ENCODE measurements at places on chromosomes 6 and 20.

DNA sequence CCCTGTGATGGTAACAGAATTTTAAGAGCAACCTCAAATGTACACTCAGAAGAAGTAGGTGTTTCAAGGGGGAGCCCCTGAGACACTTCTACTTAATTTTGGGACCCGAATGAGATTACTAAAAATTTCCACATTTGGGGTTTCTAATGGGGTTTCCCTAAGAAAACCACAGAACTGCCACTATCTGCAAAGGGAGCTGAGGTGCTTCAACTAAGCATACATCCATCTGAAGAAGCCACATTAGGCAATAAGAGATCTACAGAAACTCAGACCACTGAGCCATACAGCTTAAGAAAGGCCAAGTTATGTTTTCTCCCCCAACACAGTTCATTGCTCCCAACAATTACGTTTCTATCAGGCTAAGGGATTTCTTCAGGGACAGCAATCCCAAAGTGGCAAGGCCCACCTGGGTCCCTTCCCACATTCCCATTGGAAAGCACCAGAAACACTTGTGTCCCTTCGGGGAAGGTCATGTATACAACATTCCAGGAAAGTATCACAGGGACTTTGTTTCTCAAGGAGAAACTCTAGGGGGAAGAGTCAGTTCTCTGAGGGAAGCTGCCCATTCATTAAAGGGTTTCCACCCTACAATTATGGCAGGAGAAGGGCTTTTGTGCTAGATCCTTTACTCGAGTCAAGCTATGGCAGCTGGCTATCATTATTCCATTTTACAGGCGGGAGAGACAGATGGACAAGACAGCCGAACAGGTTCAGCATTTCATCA, 5.0 kb downstream of the BCL2L1 start:
- no peak for DNase-seq

GRCh38 chr6:55969526-55969925, 94.1 kb upstream of the BMP5 start:
- no peak for DNase-seq

DNA sequence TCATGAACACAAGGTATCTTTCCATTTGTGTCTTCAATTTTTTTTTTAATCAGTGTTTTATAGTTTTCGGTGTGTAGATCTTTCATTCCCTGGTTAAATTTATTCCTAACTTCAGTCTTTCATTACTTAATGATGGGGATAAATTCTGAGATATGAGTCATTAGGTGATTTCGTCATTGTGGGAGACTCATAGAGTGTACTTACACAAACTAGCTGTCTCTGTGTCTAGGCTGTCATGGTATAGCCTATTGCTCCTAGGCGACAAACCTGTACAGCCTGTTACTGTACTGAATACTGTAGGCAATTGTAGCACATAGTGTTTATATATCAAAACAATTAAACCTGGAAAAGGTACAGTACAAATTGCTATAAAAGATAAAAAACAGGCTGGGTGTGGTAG, 42.1 kb downstream of the SMAP1 start:
- no peak for DNase-seq

GRCh38 chr6:139313784-139314545, 22.2 kb upstream of the TXLNB start:
- DNase-seq, result no peak
